ENCODE measurements at places on chromosomes 2 and 18.

GRCh38 chr18:36580874-36581750 lies 247.7 kb downstream of the TPGS2 start:
- DNase-seq, result no peak

DNA sequence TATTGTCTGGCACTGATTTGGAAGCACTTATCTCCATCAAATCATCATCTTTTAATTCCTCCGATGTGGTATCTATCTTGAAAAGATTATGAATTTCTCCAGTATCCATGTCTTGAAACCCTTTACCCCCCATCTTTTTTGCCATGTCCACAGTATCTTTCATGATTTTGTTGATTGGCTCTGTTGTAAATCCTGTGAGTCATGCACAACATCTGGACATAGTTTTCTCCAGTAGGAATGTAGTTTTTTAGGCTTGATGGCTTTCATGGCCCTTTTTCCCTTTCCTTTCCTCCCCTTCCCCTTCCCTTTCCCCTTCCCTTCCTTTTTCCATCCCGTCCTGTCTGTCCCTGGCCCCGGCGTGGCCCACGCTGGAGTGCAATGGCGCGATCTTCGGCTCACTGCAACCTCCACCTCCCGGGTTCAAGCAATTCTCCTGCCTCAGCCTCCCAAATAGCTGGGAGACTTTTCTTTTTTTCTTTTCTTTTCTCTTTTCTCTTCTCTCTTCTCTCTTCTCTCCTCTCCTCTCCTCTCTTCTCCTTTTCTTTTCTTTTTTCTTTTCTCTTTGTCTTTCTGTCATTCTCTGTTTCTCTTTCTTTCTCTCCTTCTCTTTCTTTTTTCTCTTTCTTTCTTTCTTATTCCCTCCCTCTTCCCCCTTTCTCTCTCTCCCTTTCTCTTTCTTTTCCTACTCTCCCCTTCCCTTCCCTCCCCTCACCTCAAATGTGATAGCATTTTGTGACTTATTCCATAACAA lies 18.4 kb upstream of the ZNF638 start:
- no peak for DNase-seq

DNA sequence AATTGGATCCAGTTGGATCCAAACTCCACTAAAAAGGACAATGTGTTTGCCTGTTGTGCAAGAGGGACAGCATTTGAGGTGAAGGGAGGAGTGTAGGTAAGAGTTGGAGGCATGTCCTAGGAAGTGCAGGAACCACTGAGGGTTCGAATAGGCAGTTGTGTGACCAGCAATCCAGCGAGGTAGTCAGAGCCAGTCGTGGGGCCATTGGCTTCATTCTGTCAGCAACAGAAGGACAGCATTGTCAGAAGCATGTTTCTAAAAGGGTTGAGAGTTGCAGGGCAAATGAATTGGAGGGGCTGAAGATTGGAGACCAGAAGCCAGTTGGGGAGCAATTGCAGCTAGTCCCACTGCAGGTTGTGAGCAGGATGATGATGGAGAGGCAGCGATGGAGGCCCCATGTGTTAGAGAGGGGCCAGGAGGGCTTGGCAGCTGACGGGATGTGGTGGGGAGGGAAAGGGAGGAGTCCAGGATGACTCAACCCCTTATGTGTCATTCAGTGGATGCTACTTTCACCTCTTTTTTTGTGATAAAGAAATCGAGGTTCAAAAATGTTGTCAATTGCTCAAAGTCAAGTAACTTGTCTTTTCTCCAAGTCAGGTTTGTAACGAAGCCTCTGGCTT lies 96.7 kb upstream of the SIX3 start:
- DNase-seq, result no peak

DNA sequence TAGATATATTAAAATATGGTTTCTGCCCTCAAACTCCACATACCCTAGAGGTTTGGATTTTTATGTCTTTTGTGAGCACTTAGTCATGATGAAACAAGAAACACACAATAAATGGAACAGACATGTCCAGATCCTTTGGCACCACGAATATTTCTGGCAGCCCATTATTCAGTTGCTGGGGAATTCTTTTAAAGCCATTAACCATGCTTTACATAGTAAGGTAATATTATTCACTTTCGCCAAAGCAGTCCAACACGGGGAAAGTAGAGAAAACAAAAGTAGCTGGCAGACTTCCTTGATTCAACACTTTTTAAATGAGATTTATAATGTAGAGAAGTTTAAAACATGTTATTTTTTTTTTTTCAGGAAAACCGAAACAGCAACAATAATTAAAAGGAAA lies 235.4 kb downstream of the PIEZO2 start:
- no peak for DNase-seq

GRCh38 chr18:74230922-74231714 lies 60.6 kb downstream of the CYB5A start:
- no peak for DNase-seq

DNA sequence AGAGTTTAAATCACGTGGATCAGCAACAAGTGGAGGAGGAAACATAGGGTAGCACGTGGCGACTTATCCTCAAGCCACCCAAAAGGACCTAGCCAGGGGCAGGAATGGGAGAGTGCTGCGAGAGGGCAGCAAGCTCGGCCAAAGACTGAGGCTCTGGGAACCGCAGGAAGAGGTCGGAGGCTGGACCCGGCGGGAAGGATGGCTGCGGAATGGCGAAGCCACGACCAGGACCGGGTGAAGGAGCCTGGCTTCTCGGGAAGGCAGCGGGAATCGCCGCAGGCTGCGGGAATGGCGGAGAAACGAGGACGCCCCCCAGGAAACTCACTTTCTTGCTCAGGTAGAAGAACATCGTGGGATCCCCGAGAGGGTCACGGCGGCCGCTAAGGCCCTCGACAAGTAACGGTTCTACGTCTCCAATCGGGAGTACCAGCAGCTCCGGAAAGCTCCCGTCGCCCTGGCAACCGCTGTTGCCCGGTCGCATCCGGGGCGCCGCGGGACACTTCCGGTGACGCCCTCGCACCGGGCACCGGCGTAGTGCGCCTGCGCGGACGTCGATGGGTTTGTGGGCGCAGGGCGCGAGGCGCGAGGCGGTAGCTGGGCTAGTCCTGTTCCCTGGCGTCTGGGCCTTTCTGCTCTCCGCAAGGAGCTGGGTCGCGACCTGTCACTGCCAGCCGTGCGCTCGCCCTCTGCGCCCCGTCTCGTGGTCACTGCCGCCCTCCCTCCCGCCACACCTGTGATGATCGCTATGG lies at the start of gene WDR35:
Gene WDR35 (minus strand): TSS at position 439 of the 749 bp plus-strand sequence. CDS start 90 bp downstream, at position 349.
- peak; percentile 93 for DNase-seq

- DNase-seq, result no peak
These were observed 24.3 kb upstream of the MOCOS start for GRCh38 chr18:36162981-36163380.

DNA sequence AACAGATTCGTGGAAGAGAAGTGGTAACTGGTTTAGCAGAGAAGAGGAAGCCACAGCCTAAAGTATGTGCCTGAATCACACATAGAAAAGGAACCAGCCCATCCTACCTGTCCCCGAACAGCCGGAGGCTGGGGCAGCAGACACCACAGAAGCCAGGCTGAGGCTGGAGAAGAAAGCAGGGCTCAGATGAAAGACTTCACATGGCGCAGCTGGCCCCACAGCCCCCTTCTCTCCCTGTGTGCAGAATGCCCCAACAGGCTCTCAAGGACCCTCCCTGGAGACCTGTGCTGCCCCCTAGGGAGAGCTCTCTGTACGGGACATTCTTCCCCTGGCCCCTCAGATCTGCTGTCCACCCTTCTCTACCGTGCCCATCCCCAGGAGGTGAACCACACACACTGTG lies 83.5 kb upstream of the RAB12 start:
- no peak for DNase-seq

- DNase-seq, result no peak
These were observed 57.8 kb downstream of the TGOLN2 start for GRCh38 chr2:85269959-85270358.

DNA sequence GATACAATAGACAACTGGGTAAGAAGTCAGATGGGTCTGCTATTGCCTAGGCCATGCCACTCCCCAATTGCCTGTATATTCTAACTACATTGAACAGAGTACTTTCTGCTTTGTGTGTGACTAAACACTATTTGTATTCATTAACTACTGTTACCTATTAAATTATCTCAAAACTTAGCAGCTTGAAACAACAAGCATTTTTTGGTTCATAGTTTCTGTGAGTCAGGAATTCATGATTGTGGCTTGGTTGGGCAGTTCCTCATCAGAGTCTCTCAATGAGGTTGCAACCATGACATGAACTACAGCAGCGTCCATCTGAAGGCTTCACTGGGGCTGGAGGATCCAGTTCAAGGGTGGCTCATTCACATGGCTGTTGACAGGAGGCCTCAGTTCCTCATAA lies 205.7 kb downstream of the EN1 start:
- no peak for DNase-seq

DNA sequence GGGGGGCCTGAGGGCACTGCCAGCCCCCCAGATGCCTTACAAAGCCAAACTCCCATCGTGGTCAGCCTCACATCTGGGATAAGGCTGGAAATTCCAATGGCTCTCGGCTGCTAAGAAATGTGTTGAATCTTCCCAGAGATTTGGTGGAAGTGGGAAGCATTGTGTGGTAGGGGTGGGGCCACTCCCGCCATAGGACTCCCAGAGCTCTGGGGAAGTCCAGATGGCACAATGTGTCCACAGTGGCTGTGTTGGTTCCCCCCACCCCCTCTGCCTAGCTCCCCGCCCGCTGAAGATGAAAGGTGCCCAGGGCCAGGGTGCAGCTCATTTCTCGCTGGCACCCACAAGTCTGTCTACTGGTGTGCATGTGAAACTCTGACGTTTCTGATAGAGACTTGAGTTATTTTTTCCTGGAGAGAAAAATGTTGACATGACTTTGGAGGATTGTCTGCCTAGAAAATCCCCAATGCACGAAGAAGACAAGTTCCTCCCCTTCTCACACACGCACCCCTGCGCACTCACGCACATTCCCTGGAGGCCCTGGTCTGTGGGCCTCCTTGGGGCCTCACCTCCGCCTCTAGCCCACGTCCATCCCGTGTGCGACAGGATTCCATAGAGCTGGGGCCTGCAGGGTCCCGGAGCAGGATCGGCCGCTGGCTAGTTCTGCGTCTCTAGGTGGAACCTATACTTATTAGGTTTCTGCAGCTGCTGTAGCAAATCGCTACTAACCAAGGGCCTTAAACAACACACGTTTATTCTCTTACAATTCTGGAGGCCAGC lies 199.1 kb downstream of the ZFP36L2 start:
- peak; percentile 24 for DNase-seq

DNA sequence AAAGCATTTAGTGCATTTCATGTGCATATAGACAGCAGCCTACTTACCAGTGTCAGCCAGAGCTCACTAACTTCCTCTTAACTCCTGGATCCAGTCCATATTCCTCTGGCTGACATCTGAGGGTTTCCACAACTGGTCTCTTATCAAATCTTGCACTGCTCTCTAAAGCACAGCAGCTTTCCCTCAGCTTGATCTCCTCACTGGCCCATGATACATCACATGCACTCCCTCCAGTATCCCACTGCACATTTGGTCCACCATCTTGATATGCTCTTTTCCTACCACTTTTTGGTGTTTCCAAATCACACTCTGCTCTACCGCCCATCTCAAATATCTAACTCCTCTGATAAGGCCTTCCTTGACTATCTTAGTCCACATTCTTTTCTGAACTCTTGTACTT lies 105.0 kb upstream of the ZFP36L2 start:
- no peak for DNase-seq

GRCh38 chr18:62797329-62797728 lies 82.0 kb downstream of the PHLPP1 start:
- DNase-seq, result no peak

GRCh38 chr2:7027411-7027810 lies 110.2 kb downstream of the RNF144A start:
- no peak for DNase-seq

DNA sequence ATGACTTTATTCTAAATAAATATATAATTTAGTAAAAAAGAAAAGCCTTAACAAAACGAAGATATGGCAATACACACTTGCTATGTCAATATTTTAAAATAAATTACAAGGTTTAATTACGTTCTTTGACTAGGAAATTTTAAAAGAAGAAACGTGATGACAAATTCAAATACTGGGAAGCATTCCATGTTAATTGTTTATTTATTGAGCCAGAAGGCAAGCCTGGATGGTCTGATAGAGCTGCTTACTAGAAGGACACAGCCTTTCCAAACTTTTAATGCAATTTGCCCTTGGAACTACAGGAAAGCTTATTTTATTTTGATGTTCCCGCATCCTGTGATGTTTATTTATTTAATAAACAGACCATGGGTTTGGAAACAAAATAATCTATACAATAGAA lies 33.4 kb upstream of the DSEL start:
- DNase-seq, result no peak

DNA sequence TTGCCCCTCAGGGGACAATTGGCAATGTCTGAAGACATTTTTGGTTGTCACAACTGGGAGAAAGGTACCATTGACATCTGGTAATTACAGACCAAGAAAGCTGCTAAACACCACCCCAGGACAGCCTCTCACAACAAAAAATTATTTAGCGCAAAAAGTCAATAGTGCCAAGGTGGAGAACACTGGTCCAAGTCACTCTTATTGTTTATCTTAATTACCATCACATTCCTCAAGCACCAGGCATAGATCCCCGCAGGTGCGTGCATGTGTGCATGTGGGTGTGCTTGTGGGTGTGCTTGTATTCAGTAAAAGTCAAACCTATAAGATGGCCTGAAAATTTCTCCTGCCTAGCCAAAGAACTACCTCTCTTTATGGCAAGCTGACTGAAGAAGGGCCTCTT lies 74.9 kb upstream of the WDR75 start:
- DNase-seq, result no peak

DNA sequence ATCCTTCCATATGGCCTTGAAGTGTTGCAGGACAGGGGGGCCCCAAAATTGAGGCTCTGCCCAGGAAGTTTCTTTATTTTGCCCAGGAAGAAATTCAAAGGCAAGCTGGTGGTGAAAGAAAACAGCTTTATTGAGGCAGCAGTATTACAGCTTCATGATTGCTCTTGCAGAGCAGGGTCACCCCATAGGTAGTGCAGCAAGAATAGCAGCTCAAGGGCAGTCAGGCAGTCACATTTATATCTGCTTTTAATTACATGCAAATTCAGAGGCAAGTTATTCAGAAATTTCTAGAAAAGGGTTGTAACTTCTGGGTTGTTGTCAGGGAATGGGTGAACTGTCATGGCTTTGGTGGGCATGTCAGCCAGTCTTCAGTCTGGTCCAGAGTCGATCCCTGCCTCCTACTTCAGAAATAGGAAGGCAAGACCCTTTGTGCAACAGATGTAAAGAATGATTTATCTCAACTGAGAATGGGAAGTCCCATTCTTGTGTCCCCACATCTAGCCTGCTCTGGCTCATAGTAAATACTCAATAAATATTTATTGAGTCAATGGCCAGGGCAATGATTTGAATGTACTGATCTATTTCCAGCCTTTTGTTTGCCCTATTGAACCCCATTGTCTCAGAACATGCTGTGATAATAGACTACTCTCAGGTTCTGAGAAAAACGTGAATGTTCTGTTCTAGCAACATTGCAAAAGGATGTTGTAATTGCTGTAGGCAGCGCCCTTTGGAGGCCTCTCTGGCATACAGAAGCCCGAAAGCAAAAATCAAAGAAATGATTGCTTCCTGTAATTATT lies 129.8 kb downstream of the MYO3B start:
- no peak for DNase-seq

- no peak for DNase-seq
These were observed 52.1 kb downstream of the NEMP2 start for GRCh38 chr2:190482451-190482850.

GRCh38 chr2:105129722-105130232 lies 91.9 kb downstream of the MRPS9 start:
- DNase-seq, result no peak
